ENCODE measurements at places on chromosomes 13 and 19. TPM values are rescaled to one million over a fixed set of nuclear protein-coding genes. Genes with fewer than 3 reads are reported as not detected.

Gene RNF113B
- total RNA-seq = not detected

Gene C19orf85
- not detected for total RNA-seq

Gene COX7A1
- total RNA-seq = 69.3 TPM

Gene HS6ST3
- under 0.01 TPM for total RNA-seq

Gene SLC25A30
- total RNA-seq = 11.7 TPM

Gene IGSF23
- not detected for total RNA-seq

Gene TNNT1
- total RNA-seq = 7.2 TPM

Gene ADM5
- total RNA-seq = 2.9 TPM

Gene FAM174C
- 60.6 TPM for total RNA-seq

Gene SERP2
- 6.4 TPM for total RNA-seq

Gene ZNF564
- 18.7 TPM for total RNA-seq

Gene PTGIR
- total RNA-seq = 1.3 TPM
